ENCODE measurements at places on chromosomes 7 and 10. TPM values are rescaled to one million over a fixed set of nuclear protein-coding genes. Genes with fewer than 3 reads are reported as not detected.

DNA sequence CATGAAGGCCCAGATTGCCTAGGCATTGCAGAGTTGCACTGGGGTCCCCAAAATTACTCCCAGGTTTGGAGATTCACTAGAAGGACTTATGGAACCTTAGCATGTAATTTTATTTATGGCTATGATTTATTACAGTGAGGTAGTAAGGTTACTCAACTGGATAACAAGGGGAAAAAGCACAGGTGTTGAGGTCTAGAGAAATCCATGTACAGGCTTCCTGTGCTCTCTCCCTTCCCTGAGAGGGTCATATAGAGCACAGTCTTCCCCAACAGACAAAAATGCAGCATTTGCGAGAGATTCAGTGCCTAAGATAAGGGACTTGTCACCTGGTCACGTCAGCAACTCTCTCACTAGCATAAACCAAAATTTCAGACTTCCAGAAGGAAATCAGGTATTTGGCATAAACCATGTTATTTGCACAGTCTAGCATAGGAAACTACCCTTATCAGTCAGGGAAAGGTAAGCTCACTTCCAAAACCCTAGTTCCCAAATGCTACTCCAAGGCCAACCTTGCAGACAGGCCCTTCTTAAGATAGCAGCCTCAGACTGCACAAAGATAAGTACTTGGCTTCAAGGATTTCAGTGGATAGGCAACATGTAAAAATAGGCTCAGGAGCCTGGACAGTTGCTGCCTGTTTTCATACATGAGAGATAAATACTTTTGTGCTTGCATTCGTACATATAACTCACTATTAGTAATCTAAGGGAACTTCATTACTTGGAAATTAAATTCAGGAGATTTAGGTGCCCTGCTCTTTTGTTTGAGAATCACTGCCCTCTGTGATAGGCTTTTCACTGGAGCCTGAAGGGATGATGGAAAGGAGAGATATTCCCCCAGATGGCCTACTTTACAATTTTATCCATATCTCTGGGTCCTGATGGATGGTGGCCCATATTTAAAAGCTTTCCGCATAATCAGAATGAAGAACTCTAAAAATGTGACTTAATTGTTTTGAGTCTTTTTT is 378.4 kb upstream of the LRGUK start:
- DNase-seq = no peak

DNA sequence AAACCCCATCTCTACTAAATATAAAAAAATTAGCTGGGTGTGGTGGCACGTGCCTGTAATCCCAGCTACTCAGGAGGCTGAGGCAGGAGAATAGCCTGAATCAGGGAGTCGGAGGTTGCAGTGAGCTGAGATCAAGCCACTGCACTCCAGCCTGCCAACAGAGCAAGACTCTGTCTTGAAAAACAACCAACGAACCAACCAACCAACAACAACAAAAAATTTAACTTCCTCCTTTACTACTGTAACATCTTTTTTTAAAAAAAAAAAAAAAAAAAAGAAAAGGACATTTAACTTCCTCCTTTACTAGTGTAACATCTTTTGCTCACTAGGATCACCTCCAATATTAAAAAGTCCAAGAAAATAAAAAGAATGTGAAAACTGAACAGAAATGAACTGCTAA is 92.3 kb upstream of the TMEM168 start:
- no peak for DNase-seq

The FAM171A1 gene
- 17.8 TPM for total RNA-seq

DNA sequence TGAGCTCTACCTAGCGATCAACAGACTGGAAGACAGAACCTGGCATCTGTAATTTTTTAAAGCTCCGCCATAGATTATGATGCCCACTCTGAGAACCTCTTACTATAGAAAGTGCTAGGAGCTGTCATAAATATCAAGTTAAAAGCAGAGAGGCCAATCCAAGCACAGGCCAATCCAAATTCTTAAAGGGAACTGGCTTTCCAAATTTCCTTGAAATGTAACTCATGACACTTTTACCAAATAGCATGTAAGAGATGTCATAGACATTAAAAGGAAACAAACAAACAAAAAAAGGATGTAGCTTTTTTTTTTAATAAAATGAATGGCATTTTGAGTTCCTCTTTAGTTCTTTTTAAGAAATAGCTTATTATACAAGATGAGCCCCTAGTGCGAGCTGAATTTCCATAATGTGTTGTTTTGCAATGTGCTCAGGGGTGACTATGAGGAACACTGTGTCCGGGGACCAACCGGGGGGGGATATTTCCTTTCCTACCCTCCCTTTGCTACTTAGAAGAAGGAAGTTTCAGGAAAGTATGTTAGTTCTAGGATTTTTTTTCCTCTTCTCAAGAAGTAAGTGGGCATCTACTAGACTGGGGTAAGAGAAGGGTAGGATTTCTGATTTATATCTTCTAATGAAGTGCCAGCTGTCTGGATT is 23.7 kb upstream of the MRC1 start:
- no peak for DNase-seq
